Osteoblast (primary cell): ENCODE measurements at places on chromosomes 12 and 14. TPM values are rescaled to one million over a fixed set of nuclear protein-coding genes. Genes with fewer than 3 reads are reported as not detected.

GRCh38 chr12:65125975-65126374 is 4.9 kb upstream of the WIF1 start:
- no peak for DNase-seq

- no peak for DNase-seq
Measured at GRCh38 chr12:63990828-63991547, 146.5 kb downstream of the SRGAP1 start.

GRCh38 chr12:62133440-62133839 is 126.8 kb upstream of the USP15 start:
- DNase-seq = no peak

GRCh38 chr14:34713122-34713680 is 1.2 kb downstream of the CFL2 start:
- no peak for DNase-seq

DNA sequence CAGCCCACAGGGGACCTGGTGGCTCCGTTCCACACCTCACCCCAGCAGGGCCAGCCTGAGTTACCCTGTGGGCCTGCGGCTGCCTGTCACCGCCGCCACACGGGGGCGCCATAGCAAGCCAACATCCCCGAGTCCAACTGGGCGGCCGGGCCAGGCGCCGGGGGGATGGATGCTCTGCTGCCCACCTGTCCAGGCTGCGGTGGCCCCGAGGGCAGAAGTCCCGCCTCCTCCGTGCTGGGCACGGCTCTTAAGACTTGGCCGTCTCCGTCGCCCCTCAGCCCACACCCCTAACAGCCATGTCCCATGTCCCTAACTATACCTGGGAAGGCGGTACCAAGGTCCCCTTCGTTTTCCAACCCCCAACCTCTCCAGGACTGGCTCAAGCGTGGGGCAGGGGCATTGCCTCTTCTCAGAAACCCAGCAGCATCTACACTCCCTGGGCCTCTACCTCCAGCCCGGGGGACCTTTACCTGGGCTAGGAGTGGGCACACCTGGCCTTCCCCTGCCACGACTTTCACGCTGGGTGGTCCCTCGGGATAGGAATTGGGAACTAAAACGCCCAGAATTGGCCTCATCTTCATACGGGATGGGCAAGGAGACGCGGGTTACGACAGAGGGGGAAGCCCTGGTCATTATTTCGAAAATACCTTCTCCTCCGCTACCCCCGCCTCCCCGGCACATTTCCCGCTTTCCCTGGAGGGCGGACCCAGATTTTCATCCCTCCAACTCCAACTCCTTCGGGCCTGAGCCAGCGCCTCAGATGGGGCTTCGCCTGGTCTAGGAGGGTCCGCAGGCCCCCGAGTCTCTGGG is 1.1 kb upstream of the CYP46A1 start:
- DNase-seq = peak; percentile 99

Gene CLEC9A
- total RNA-seq = not detected in 2 replicates

DNA sequence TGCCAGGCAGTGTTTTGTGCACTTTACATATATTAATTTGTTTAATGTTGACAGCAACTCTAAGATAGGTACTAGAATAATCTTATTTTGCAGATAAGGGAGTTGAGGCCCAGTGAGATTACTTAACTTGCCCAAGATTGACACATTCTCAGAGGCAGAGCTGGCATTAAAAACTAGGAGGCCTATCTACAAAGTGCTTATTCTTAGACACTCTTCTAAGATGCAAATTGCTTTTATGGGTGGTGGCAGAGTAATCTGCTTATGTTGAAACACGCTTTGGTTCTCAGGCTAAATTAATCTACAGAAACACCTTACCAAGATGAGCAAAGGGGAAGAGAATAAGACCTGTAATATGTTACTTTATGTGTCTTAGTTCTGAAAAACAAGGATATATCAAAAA is 7.2 kb downstream of the MGP start:
- no peak for DNase-seq

GRCh38 chr14:104216457-104216856 is 78.1 kb downstream of the KIF26A start:
- no peak for DNase-seq
